ENCODE measurements at places on chromosomes 4 and X. TPM values are rescaled to one million over a fixed set of nuclear protein-coding genes. Genes with fewer than 3 reads are reported as not detected.

USP26 gene
- not detected for total RNA-seq

DNA sequence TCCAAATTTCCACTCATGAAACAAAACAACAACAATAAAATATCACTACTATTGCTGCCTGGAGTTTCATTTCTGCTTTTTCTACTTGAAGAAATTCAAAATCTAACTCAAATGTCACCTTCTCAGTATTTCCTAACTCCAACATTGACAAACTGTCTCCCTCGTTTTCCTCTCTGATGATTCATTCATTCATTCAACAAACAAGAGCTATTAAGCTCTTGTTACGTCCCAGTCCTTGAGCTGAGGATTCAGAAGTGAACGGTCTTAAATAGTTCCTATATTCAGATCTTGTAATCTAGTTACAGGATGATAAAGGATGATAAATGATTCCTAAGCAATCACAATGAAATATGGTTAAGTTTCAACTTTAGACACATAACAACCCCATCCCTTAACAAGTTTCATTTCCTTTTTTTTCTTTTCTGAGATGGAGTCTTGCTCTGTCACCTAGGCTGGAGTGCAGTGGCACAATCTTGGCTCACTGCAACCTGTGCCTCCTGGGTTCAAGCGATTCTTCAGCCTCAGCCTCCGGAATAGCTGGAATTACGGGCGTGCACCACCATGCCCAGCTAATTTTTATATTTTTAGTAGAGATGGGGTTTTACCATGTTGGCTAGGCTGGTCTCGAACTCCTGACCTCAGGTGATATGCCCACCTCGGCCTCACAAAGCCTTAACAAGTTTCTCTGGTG is 1.7 kb downstream of the SLC9B2 start:
- no peak overlapping the region for H3K27ac ChIP-seq
- DNase-seq = no peak
- peak overlapping the region; percentile 62 for H3K4me3 ChIP-seq
- peaks cover 32% of the 10 kb centered on the region for H3K27me3 ChIP-seq
- peaks cover 15% of the 10 kb centered on the region for H3K4me1 ChIP-seq
- H3K36me3 ChIP-seq = no peaks in the 10 kb centered on the region

COL25A1 gene
- total RNA-seq = 2.0 TPM

TBC1D8B gene
- total RNA-seq = 1.6 TPM

GRCh38 chr4:20617678-20618396 is 82.4 kb upstream of the PACRGL start:
- peaks cover 17% of the 10 kb centered on the region for H3K4me1 ChIP-seq
- DNase-seq = peak; percentile 57
- no peak overlapping the region for H3K27ac ChIP-seq
- H3K36me3 ChIP-seq = no peaks in the 10 kb centered on the region
- no peak overlapping the region for H3K4me3 ChIP-seq

DNA sequence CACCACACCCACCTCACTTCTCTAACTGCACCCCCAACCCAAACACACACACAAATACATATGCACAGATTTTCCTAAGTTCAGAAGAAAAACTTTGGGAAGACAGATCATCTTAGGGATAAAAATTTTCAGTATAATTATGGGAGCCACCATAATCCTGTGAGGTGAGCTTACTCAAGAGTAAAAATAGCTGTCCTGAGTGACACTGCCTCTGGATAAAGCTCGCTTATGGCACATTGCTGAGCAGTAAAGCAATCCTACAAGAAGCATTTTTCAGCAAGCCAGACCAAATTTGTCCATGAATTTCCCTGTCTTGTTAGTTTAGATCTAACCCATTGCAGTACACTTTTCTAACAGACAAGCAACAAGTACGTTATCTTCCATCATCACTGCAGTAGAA is 83.8 kb downstream of the INPP4B start:
- DNase-seq = no peak
- no peaks in the 10 kb centered on the region for H3K36me3 ChIP-seq
- no peaks in the 10 kb centered on the region for H3K27me3 ChIP-seq
- no peak overlapping the region for H3K27ac ChIP-seq
- H3K4me1 ChIP-seq = no peaks in the 10 kb centered on the region

DNA sequence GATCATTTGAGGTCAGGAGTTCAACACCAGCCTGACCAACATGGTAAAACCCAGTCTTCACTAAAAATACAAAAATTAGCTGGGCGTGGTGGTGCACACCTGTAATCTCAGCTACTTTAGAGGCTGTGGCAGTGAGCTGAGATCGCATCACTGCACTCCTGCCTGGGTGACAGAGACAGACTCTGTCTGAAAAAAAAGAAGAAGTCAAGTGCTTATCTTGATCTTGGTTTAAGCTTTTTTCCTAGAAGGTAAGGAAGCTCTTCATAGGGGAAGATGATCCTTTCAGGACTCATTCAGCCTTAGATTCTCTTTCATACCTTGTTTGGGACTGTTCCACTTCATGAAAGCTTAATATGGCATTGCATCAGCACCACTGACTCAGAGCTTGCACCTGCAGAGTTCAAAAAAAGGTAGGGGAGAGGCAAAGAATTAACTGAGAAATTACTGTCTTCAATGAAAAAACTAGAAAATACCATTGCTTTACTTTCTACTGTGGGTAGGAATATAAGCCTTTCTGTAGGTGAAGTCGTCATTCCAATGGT is 70.8 kb upstream of the EPGN start:
- no peaks in the 10 kb centered on the region for H3K36me3 ChIP-seq
- no peak overlapping the region for H3K27ac ChIP-seq
- H3K4me3 ChIP-seq = no peak overlapping the region
- no peaks in the 10 kb centered on the region for H3K4me1 ChIP-seq
- no peak for DNase-seq

GAGE12F gene
- total RNA-seq = not detected

DNA sequence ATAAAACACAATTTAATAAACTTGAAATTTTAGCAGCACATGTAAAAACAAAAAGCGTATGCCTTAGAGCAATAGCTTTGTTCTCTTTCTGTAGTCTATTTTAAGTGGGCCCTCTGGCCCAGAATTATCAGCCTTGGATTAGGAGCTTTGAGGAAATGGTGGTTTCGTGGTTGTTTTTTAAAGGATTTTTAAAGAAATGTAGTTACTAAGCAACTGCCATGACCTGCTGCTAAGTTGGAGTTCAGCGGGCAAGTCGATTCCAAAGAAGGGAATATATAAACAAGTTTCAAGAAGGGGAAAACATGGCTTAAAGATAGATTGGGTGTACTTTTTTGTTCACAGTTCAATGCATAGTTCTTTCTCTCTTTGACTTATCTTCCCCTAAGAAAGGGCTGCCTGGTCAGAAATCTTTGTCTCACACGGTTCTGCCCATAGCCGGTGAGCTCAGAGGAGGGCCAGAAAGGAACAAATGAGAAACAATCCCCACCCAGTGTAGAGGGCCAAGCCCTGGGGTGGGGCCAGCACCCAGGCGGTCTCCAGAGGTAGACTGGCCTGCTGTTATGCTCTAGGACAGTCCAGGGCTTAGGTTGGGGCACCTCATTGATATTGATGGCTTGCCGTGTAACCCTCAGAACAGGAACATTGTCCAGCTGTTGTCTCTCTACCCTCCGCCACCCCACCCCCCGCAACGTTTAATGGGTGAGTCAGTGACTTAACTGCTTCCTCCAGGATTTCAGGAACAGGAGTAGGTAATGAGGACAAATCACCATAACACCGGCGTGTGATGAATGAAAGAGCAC is 32.5 kb downstream of the DLG3 start:
- H3K4me1 ChIP-seq = peaks cover 51% of the 10 kb centered on the region
- DNase-seq = peak; percentile 13
- no peaks in the 10 kb centered on the region for H3K27me3 ChIP-seq
- H3K4me3 ChIP-seq = no peak overlapping the region

ZFYVE28 gene
- total RNA-seq = 0.93 TPM

GRCh38 chr4:72302981-72303704 is 265.9 kb downstream of the ADAMTS3 start:
- no peaks in the 10 kb centered on the region for H3K4me1 ChIP-seq
- H3K27me3 ChIP-seq = no peaks in the 10 kb centered on the region
- H3K36me3 ChIP-seq = no peaks in the 10 kb centered on the region
- H3K4me3 ChIP-seq = no peak overlapping the region

- H3K27ac ChIP-seq = no peak overlapping the region
- peaks cover 15% of the 10 kb centered on the region for H3K4me1 ChIP-seq
- no peak overlapping the region for H3K4me3 ChIP-seq
- peaks cover 13% of the 10 kb centered on the region for H3K36me3 ChIP-seq
- no peak for DNase-seq
- no peaks in the 10 kb centered on the region for H3K27me3 ChIP-seq
These were observed 114.4 kb downstream of the WDFY3 start for GRCh38 chr4:84852081-84852480.

MOB1B gene
- total RNA-seq = 18.9 TPM

WNK3 gene
- total RNA-seq = 36.1 TPM

DNA sequence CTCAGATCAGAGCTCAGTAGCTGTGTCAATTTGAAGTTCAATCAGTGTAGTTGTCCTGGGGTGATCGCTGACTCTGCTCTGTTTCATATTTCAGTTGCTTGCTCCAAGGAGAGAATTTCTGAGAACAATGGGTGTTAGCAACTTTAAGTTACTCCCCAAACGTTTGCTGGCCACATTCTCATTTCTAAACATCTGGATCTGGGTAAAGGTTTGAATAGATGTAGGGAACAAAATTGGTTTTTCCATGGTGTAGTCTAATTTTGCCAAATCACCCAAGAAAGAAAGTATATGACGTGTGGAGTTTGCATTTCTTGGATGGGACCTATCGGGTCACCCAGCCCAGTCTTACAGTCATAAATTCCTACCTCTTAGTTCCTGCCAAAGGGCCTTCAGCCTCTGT is 103.7 kb downstream of the AKAP4 start:
- no peak for DNase-seq
- H3K4me3 ChIP-seq = no peak overlapping the region
- no peaks in the 10 kb centered on the region for H3K4me1 ChIP-seq
- no peak overlapping the region for H3K27ac ChIP-seq
- no peaks in the 10 kb centered on the region for H3K27me3 ChIP-seq

GRCh38 chr4:138871555-138871875 is 144.1 kb upstream of the NOCT start:
- no peak overlapping the region for H3K27ac ChIP-seq
- peaks cover 5% of the 10 kb centered on the region for H3K4me1 ChIP-seq
- no peaks in the 10 kb centered on the region for H3K27me3 ChIP-seq

GRCh38 chr4:47972181-47972580 is 44.3 kb downstream of the CNGA1 start:
- DNase-seq = no peak
- H3K27me3 ChIP-seq = no peaks in the 10 kb centered on the region
- H3K36me3 ChIP-seq = no peaks in the 10 kb centered on the region

DNA sequence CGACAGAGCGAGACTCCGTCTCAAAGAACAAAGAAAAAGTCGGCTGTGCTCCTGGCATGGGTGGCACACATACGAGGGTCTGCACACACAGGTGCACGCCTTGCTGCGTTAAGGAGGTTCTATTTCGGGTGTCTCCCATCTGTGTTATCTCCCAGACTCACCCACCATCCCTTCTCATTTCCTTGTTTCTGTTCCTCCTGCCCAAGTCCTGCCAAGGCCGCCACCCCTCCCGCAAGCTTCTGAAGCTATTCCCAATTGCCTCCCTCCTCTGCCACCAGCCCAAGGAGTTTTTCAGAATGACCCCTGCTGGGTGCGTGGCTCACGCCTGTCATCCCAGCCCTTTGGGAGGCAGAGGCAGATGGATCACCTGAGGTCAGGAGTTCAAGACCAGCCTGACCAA is 6.0 kb upstream of the IL3RA start:
- no peak overlapping the region for H3K4me3 ChIP-seq
- H3K27ac ChIP-seq = no peak overlapping the region

ADH7 gene
- total RNA-seq = not detected

DNA sequence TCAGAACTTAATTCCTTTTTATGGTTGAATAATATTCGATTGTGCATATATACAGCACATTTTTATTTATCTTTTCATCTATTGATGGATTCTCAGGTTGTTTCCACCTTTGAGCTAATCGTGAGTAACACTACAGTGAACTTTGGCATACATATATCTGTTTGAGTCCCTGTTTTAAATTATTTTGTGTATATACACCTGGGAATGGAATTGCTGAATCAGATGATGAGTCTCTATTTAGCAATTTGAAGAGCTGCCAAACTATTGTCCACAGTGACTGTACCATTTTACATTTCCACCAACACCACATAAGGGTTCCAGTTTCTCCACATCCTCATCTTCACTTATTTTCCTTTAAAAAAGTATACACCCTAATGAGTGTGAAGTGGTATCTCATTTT is 166.2 kb upstream of the FGF13 start:
- H3K4me3 ChIP-seq = no peak overlapping the region
- H3K36me3 ChIP-seq = no peaks in the 10 kb centered on the region
- H3K27me3 ChIP-seq = no peaks in the 10 kb centered on the region
- no peak for DNase-seq

CHRDL1 gene
- 15.5 TPM for total RNA-seq

GRCh38 chr4:24795666-24796381 is 451 bp downstream of the SOD3 start:
- H3K4me1 ChIP-seq = peaks cover 9% of the 10 kb centered on the region
- H3K4me3 ChIP-seq = peak overlapping the region; percentile 37
- H3K27ac ChIP-seq = no peak overlapping the region
- no peaks in the 10 kb centered on the region for H3K36me3 ChIP-seq

DNA sequence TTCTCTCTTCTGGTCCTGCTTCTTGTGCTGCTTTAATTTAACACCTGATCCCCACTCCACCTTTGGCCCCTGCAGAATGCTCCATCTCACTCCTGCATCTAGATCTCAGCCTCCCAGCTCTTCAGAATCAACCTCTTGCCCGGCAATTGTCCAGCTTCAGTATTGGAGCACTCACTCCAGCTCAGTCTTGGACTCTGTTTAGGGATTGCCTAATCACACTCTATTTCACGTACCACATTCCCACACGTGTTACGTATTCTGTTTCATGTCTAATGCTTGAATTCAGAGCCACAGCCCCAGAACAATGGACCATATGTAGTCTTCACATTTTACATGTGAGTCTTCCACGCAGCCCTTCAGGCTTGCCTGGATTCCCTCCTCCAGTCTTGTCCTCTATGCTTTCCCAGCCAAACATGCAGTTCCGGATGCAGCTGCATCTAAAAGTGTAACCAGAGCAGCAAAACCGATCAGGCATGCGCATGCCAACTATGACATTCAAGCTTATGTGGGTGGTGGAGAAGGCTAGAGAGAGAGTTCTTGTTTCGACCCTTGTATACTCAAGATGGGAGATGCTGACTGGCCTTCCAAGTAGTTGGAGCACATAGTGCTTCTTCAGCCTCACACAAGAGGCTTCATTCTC is 105.2 kb upstream of the FAM9A start:
- no peaks in the 10 kb centered on the region for H3K36me3 ChIP-seq
- H3K27me3 ChIP-seq = no peaks in the 10 kb centered on the region
- H3K4me3 ChIP-seq = no peak overlapping the region
- no peak overlapping the region for H3K27ac ChIP-seq
- DNase-seq = no peak

DNA sequence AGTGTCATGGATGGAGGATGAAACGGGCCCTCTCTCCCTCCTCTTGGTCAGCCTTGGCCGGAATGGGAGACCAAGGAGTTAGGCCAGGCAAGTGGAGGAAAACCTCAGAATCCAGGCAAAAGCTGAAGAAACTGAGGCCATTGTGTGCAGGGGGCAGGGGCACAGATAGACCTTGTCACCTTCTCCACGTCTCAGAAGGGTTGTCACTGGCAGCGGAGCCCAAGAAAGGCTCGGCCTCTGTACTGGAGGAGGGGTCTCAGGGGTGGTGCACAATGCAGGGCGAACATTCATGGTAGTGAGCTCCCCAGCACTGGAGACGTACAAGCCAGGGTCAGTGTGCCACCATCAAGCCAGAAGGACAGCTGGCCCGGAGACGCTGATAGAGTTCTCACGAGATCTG is 139.5 kb downstream of the CPZ start:
- no peaks in the 10 kb centered on the region for H3K27me3 ChIP-seq
- no peak overlapping the region for H3K4me3 ChIP-seq
- DNase-seq = no peak
- H3K36me3 ChIP-seq = no peaks in the 10 kb centered on the region

MYOZ2 gene
- not detected for total RNA-seq

Measured in neural progenitor cell (in vitro differentiated cells).